ENCODE measurements at places on chromosomes 1 and 21. TPM values are rescaled to one million over a fixed set of nuclear protein-coding genes. Genes with fewer than 3 reads are reported as not detected.
A peak's percentile ranks its signal among the peaks of the same experiment; 100 is the strongest.

FAM3B gene
- total RNA-seq, result 89.0 TPM

GRCh38 chr1:41902664-41903063 is 16.1 kb downstream of the HIVEP3 start:
- DNase-seq, result no peak
- no peaks in the 10 kb centered on the region for H3K27me3 ChIP-seq
- no peaks in the 10 kb centered on the region for H3K36me3 ChIP-seq
- no peak overlapping the region for H3K4me3 ChIP-seq

OR2L2 gene
- not detected for total RNA-seq

DNA sequence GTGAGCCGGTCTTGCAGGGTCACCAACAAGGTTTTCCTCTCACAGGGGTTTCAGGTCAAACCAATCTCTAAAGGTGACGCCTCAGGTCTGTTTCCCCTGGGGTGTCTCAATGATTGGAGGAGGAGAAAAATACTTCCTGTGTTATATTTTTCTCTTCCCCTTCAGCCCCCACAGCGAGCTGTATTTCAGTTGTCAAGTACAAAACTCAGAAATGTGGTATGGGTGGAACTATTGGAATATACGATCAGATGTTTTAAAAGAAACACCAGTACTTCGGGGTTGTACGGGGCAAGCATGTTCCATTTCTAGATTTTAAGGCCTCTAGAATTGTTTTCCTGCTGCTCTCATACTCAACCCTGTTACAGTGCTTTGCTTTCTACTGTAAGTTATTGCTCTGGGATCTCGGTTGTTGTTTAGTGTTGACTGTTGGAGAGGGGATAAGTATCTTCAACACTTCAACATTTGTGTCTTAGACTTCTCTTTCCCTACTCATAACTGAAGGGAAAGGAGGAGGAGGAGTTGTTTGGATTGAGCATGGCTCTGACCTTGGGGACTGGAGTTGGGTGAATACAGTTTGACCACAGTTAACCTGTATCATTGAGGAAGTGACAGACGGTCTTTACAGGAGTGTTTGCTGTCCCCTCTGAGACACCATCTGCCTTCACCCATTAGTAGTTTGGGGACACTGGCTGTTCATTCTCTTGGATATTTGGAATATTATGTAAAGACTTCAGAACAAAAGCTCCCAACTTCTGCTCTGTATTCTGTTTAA is 2.0 kb downstream of the MAPKAPK2 start:
- H3K4me3 ChIP-seq, result peak overlapping the region; percentile 75
- peak overlapping the region; percentile 99 for H3K27ac ChIP-seq
- no peaks in the 10 kb centered on the region for H3K27me3 ChIP-seq
- peaks cover 66% of the 10 kb centered on the region for H3K4me1 ChIP-seq
- no peak for DNase-seq

COL8A2 gene
- total RNA-seq, result 3.5 TPM

DNA sequence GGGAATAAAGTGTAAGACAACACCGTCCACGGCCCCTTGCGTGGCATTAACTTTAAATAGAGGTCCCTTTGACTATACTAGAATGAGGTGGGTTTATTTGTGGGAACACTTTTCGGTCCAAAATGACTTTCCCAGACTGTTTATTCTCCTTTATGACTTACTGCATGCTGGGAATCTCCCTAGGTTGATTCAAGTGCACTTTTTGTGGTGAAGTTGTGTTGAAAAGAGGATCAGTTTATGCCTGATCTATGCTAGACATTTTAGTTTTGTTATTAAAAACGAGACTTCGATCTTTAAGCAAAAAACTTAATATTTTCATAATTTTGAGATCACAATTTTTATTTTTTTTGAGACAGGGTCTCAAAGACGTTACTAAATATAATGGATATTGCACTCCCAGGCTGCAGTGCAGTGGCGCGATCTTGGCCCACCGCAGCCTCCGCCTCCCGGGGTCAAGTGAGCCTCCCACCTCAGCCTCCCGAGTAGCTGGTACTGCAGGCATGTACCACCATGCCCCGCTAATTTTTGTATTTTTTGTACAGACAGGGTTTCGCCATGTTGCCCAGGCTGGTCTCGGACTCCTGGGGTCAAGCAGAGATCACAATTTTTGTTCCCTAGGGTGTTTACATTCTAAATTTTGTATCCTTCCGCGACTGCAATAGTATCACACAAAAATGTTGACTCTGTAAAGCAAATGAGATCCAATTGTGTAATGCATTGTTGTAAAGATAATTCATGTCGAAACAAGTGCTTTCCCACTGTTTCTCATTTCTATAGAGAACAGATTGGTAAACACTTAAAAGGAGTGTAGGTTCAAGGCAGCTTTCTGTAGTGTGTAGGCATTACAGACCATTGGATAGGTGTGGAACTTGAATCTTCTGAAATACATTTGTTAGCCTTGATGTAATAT is 1.6 kb downstream of the CDC42 start:
- no peak for DNase-seq
- H3K4me3 ChIP-seq, result peak overlapping the region; percentile 63
- H3K27me3 ChIP-seq, result no peaks in the 10 kb centered on the region
- peaks cover 62% of the 10 kb centered on the region for H3K4me1 ChIP-seq
- peaks cover 20% of the 10 kb centered on the region for H3K36me3 ChIP-seq

GRCh38 chr1:235423214-235423652 is 56.0 kb downstream of the TBCE start:
- no peak overlapping the region for H3K27ac ChIP-seq
- peaks cover 5% of the 10 kb centered on the region for H3K4me1 ChIP-seq
- no peak overlapping the region for H3K4me3 ChIP-seq
- H3K27me3 ChIP-seq, result no peaks in the 10 kb centered on the region
- DNase-seq, result peak; percentile 30

RIT1 gene
- 41.0 TPM for total RNA-seq

AVPR1B gene
- total RNA-seq, result 1.3 TPM

GRCh38 chr1:172778456-172779455 is 119.9 kb downstream of the FASLG start:
- no peaks in the 10 kb centered on the region for H3K4me1 ChIP-seq
- DNase-seq, result no peak
- no peak overlapping the region for H3K27ac ChIP-seq

DNA sequence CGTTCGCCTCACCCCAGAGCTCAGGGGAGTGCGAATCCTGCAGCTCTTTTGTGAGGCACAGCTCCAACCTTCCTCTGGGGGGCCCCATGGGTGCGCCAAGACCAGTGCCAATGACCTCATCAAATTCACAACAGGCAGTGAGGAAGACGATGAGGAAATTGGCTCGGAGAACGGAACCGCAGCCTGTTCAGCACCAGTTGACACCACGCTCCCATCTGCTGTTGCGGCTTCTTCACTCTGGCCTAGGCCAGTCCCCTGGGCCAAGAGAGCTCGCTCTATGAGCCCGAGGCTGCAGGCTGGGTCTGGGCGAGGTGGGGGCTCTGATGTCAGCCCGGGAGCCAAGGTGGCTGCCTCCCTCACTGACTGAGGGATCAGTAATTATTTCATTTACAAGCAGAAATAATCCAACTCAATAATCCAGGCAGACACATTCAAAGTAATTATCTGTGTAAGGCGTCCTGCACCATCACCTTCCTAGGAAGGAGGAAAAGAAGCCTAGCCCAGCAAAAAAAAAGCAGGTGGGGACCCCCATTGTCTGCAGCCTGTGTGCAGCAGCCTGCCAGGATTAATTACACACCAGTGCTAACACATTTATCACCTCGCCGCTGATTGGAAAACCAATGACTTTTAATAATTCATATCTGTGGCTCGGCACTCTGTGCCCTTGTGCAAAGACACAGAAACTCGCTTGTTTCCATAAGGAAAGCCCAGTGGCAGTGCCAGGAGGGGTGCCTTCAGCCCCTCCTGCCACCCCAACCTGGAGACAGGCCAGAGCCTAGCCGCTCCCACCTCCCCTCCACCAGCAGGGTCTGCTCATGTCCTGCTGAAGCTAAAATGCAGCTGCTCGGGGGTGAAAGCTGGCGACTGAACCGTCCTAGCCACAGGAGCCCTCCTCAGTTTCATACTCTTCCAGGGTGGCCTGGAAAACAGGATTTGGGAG is 1.9 kb downstream of the PLEKHA6 start:
- H3K36me3 ChIP-seq, result no peaks in the 10 kb centered on the region
- no peaks in the 10 kb centered on the region for H3K27me3 ChIP-seq
- H3K4me3 ChIP-seq, result no peak overlapping the region
- peak; percentile 36 for DNase-seq

C4BPA gene
- not detected for total RNA-seq

DNA sequence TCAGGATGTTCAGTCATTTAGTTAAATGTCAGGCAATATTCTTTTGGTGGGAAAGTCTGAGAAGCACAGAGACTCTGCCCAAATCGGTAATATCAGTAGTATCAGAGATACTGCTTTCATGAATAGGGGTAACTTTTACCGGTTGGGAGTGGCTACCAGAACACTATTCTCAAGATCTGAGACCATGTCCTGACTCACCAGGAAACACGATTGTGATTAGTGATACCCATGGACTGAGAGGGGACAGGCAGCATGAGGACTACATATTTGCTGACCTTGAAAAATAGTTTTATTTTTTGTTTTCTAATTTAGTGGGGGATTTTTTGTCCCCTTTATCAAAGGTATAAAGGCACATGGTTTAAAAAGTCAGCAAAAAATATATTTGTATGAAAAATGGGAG is 76.0 kb upstream of the NEK2 start:
- H3K27ac ChIP-seq, result no peak overlapping the region
- no peak overlapping the region for H3K4me3 ChIP-seq
- DNase-seq, result no peak
- H3K36me3 ChIP-seq, result peaks cover 41% of the 10 kb centered on the region

CLIC6 gene
- total RNA-seq, result 84.9 TPM

DNA sequence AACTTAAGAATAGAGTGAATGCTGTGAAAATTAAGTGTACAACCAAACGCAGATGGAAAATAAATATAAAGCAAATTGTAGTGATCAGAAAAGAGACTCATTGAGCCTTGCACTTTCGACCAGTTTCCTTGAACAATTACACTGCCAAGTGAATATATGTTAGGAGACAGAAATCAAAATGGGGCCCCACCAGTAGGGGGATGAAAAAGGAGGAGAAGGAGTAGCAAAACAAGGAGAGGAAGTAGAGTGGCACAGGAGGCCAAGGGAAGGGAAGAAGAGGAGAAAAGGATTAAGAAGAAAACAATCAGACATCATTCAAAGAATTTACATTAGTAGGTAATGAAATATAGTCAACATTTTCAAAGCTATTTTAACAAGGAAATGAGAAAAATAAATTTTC is 1770.6 kb downstream of the PLA2G4A start:
- no peak overlapping the region for H3K4me3 ChIP-seq
- no peaks in the 10 kb centered on the region for H3K4me1 ChIP-seq
- DNase-seq, result no peak

- no peak overlapping the region for H3K4me3 ChIP-seq
- H3K36me3 ChIP-seq, result no peaks in the 10 kb centered on the region
- DNase-seq, result no peak
Measured at GRCh38 chr1:236920286-236920894, 83.9 kb downstream of the MT1HL1 start.

- DNase-seq, result no peak
- H3K27me3 ChIP-seq, result no peaks in the 10 kb centered on the region
- no peaks in the 10 kb centered on the region for H3K4me1 ChIP-seq
- no peaks in the 10 kb centered on the region for H3K36me3 ChIP-seq
- H3K27ac ChIP-seq, result no peak overlapping the region
- H3K4me3 ChIP-seq, result no peak overlapping the region
Measured at GRCh38 chr1:17296086-17296485, 11.9 kb upstream of the PADI4 start.

- no peak overlapping the region for H3K4me3 ChIP-seq
- H3K27ac ChIP-seq, result no peak overlapping the region
- DNase-seq, result no peak
Measured at GRCh38 chr1:87515781-87516180, 187.1 kb downstream of the LMO4 start.

ACOT7 gene
- total RNA-seq, result 27.7 TPM

FAM151A gene
- total RNA-seq, result not detected

FAAH gene
- total RNA-seq, result 52.9 TPM

GRCh38 chr21:35658242-35658641 is 402.1 kb downstream of the SETD4 start:
- H3K4me3 ChIP-seq, result no peak overlapping the region
- no peaks in the 10 kb centered on the region for H3K27me3 ChIP-seq
- H3K4me1 ChIP-seq, result no peaks in the 10 kb centered on the region
